ENCODE measurements at places on chromosomes 1 and 21.

- DNase-seq: no peak
These were observed 14.9 kb upstream of the LRRC3 start for GRCh38 chr21:44440241-44441040.

DNA sequence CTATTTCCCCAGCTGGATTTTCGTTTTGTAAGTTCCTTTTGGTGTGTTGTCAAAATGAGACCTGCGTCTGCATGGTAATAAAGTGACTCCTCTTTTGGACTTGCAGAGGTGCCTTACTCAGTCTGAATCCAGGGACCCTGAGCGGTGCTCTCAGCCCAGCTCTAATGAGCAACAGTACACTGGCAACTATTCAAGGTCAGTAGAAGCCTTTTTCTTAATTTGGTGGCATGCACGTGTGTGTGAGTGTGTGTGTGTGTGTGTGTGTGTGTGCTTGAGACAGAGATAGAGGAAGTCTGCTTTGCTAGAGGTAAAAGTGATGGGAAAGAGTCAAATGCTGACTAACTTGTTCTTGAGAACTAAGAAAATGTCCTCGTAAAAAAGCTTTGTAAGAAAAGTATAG lies 105.4 kb downstream of the CD247 start:
- no peak for DNase-seq

- DNase-seq: no peak
These were observed 57.6 kb downstream of the SPSB1 start for GRCh38 chr1:9350013-9350908.

DNA sequence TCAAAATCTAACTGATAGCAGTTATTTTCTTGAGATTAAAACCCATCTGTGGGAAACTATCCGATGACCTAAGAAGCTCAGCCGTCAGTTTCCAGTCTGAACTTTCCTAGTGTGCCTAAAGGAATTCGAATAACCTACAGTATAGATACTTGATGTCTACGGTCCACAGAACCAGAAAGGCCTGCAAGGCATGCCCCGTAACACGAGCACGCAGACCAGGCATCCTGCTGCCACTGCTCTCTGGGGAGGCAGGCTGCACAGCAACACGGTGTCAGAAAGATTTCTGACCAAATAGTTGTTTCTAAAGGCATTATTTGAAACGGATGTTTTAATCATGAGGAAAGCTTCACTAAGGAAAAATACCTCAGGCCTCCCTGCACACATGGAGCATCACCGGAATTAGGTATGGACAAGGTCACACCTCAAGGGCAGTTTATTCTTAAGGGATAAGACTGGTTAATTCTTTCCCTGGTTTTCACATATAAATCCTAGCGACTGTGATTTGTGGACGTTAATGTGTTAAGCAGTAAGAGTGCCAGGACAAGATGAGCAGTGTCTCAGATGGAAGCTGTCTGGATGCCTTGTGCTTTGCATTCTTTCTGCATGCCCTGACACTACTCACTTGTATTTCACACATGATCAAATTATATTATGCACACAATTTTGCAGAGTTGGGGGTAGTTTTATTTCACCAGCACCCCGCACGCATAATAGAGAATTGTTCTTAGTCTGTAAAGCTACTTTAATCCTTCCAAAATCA lies 49.0 kb upstream of the NADK start:
- no peak for DNase-seq

DNA sequence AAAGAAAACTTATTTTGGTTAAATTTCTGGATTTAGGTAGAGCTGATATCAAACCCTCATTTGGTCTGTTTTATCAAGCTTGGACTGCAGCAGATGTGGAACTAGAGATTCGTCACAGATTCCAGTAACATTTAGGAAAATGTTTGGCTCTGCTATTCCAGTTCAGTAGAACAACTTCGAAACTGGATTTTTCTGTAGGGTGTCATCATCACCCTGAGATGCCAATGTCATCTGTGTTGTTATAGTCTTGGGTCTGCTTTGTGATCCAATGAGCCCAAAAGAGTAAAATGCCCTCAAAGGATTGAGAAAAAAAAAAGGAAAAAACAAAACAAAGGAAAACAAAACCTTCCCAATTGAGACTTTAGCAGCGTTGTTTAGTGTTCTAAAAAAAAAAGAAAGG lies 55.4 kb downstream of the LAMC2 start:
- no peak for DNase-seq

DNA sequence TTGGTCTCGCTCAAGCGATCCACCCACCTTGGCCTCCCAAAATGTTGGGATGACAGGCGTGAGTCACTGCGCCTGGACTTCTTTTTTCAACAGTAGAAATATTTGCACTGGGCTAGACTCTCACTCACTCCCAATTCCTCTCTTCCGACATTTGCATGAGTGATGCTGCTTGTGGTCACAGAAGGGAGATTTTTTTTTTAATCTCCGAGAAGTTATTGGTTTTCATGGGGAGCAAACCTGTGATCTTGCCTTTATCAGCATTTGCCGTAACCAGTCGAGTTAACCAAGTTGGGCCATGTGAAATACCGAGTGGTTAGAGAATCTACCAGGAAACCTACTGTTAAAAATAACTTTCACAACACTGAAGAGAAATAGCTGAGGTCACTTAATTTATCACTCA lies 21.1 kb downstream of the ERG start:
- DNase-seq: no peak

Data from GM13977 (cell line).